Upper lobe of right lung (tissue), 1 donor: ENCODE measurements at places on chromosomes 6 and 20.

DNA sequence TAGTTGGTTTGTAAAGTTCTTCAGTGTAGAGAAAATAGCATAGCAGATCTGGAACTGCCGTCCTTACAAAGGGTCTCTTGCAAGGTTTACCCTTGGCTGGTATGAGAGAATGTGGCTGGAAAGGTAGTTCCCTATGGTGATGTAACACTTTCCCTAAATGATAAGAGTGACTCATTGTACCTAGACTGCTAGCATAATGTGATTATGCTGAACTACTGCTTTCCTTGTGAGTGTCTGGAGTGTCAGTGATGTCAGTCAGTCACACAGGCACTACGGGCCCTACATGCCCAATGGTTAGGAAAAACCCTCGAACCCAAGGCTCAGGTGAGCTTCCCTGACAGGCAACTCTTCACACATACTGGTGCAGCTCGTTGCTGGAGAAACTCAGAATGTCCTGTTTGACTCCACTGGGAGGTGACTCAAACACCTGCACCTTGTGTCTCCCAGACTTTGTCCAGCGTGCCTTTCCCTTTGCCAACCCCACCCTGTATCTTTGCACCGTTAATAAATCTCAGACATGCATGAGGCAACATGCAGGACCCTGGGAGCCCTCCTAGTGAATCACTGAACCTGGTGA is 28.4 kb upstream of the LY86 start:
- no peak for DNase-seq

GRCh38 chr6:31575952-31576685 is 754 bp downstream of the TNF start:
- no peak for DNase-seq

DNA sequence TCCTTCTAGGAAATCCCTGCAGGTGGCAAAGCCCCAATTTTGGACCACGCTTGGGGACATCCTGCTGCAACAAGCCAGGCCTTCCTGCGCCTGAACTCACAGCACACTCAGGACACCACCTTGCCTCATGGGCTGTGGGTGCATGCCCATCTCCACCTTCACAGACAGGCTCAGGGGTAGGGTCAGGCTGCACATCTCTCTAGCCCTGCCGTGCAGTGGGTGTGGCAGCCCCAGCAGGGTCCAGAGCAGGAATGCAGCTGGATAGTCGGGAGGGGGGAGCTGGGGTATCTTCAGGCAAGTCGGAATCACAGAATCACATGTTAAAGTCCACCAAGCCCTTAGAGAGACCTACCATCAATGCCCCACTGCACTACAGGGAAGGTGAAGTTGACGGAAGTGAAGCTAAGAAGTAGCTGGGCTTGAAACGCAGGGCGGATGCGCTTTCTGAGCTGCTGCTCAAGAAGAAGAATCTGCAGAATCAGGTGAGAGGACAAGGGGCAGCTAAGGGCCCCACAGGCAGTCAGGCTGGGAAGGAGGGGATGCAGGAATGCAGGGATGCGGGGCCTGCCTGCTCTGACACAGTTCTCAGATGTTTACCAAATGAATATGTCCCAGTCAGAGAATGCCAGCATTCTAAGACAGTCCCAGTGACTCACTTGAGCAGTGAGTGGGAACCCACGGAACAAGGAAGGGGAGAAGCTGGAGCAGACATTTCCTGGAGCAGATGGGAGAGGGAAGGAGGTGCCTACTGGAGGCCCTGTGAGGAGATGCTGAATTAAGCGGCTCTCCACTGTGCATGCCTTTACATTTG is 11.3 kb downstream of the SERPINB6 start:
- no peak for DNase-seq

DNA sequence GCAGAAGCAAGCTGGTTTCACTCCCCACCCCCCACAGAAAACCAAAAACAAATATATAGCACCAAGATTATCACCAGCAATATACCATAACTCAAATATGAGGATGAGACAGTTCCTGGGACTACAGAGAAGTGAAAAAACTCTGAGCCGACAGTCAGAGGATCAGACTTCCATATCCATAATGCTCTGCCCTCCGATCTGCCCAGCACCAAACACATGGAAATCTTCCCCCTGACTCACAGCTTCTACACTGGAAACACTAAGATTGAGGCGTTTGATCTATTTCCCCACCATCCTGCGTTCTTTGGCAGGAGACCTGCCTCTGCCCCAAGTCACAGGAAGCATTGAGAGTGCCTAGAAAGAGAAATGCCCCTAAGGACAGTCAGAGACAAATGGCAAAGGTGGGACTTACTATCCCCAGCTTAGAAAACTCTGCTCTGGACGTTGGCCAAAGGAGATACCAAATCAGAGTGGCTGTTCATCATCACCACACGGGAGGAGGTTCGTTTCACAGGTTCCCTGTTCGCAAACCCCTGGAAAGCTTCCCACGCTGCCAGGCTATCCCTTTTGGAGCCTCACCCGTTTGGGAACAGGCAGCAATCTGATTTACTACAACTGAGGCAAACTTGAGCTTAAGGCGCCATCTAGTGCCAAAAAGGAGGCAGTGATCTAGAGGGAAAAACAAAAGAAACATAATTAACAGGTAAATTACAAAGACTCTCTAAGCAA is 48.7 kb upstream of the SRSF6 start:
- no peak for DNase-seq

DNA sequence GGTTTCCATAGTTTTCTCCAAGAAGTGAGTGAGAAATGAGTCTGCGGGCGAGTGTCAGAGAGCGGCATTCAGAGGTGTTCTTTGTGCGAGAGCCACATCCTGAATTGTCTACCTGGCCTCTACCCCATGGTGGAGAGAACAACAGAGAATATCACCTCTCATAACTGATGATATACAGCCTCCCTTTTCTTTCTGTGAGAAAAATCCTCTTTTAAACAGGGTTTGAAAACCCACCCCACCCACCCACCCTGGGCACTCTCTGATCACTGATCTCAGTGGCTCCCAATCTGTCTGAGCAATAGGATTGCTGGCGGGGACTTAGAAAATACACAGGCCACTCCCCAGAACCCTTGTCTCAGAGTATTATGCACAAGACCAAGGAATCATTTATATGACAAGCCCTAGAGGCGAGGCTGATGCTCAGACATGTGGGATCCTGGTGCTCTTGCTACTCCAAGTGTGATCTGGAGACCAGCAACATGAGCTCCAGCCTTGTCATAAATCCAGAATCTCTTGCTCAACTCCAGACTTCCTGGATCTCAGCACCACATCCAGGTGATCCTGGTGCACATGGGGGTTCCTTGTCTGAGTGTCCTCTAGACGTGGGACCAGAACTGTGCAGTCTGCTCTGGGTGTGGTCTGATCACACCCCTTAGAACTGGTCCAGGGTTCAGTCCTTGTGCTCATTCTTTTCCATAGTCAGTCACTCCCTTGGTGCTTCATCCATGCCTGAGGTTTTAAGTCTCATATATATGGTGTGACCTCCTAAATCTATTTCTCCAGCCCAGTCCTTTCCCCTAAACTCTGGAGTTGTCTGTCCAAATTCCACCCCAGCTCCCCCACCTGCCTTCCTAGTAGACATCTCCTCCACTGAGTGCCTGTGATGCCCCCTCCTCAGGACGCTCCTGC is 5.3 kb downstream of the HLA-B start:
- no peak for DNase-seq

DNA sequence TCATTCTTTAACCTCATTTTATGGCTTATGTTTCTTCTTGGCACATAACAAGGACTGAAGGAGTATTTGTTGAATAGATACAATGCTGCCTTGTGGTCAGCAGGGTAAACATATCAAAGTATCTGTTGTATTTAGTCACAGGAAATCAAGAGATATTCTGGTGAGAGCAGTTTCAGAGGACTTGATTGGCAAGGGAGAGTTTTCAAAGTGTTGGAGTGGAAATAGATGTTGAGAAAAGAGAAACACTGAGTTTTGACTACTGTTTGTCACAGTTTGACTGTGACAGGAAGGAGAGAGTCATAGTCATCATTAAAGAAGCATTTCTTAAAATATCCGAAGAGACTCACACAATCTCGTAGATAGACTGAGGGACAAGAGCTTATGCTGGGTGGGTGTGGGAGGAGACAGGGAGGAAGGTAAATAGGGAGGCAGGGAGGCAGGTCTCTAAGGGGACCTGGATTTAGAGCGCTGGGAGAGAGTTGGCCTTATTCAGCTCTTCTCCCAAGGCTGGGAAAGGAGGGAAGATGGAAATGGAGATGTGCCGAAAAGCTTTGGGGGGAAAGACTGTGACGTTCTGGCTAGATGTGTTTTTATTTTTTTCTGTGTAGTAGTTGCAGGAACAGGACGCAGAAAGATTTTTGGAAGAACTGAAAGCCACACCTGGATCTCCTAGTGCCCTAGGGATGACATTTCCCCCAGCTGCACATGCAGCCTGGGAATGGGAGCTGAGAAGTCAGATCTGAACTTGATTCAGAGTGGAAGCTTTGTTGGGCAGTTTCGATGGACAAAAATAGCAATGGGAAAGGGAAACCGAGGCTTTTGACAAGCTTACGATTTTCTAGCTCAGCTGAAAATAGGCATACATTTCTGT is 65.0 kb upstream of the IFNGR1 start:
- DNase-seq: no peak

DNA sequence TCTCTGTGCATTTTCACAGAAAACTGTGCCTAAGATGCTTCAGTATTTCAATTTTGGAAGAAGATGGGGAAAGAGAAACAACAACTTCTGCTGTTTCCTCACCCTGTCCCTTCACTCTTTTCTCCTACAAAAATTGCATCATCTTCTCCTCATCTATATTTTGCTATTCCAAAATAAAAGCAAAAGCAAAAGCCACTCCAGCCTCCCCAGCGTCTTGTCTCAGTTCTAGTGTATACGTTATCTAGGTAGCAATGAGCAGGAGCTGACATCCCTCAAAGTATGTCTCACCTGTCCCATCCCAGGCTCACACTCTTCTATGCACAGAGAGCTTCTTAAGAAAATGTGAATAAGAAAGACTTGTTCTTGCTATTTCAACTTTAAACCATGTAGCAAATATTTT is 163.8 kb upstream of the TAB2 start:
- DNase-seq: no peak

GRCh38 chr6:21807299-21808044 is 213.9 kb downstream of the SOX4 start:
- DNase-seq: no peak

GRCh38 chr6:167410462-167410861 is 85.6 kb downstream of the TTLL2 start:
- peak; percentile 38 for DNase-seq

DNA sequence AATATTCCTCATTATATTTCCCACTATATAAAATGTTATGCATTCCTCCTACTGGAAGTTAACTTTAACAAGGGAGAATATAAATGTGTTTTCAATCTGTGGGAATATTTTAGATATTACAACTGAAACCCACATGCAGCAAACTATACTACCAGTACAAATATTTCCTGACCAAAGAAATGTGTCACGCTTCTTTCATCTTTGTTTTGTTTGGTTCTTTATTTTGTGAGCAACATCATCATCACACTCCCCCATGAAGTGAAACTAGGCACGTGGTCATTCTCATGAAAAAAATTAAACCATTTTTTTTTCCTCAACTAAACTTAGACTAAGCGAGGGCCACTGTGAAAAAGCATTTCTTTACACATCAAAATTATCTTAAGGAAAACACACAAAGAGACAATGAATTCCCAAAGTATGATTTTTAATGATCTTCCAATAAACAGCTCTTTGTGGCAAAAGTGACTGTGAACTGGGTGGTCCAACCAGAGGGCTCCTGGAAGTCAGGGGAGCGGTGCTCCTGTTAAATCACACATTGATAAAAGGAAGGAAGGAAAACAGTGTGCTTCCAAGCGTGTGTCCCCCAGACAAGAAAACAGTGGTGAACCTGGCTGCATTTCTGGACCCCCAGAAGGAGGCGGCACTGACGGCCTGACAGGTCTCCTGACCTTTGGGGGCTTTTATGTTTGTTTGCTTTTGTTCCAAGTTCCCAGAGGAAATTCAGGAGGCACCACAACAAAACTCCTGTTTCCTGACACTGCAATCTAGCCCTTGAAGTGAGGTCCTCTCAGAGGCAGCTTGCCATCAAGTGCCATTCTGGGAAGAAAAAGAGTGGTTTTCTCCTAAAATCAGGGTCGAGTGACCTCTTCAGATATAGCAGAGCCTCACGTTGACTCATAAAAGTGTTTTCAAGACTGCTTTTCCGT is 166.8 kb upstream of the FOXQ1 start:
- no peak for DNase-seq

- no peak for DNase-seq
These were observed 6.3 kb upstream of the APMAP start for GRCh38 chr20:24998631-24999445.

DNA sequence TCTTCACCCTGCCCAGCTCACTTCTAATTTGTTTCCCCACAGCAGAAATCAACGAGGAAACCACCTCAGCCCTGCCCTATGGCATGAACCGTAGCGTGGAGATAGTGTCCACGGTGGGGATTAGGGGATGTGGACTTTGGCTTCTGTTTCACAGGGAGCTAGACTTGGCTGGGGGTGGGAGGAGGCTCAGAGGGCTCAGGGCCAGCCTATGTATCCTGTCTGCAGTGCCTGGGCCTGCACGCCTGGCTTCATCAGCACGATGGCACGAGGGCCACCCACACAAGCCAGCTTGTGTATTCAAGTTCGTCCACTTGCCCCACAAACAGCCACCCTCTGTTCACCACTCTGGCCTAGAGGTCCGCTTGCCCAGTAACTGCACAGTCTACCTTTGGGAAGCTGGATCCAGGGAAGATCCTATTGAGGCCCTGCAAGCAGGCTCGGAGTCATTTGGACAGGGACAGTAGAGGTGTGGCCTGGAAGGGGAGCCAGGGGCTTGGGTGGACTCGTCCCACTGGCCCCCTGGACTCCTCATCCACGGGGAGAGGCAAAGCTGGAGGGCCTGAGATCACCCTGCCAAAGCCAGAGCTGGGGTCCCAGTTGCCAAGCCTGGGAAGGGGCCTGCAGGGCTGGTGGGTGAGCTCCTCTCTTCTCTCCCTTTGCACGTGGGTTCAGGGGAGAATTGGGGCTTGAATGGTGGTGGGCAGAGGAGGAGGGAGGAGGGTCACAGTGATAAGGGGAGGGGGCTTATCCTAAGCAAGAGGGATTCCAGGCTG is 38.0 kb upstream of the FAM83D start:
- DNase-seq: peak; percentile 54

GRCh38 chr6:24492475-24492874 is 2.3 kb upstream of the ALDH5A1 start:
- DNase-seq: no peak

GRCh38 chr20:56429941-56430340 is 17.9 kb downstream of the CASS4 start:
- DNase-seq: no peak
